ENCODE measurements at places on chromosomes 3 and 15. TPM values are rescaled to one million over a fixed set of nuclear protein-coding genes. Genes with fewer than 3 reads are reported as not detected.

- DNase-seq: no peak
- H3K36me3 ChIP-seq: no peaks in the 10 kb centered on the region
- no peak overlapping the region for H3K4me3 ChIP-seq
- H3K27me3 ChIP-seq: no peaks in the 10 kb centered on the region
Measured at GRCh38 chr3:140188285-140188684, 253.3 kb downstream of the CLSTN2 start.

DNA sequence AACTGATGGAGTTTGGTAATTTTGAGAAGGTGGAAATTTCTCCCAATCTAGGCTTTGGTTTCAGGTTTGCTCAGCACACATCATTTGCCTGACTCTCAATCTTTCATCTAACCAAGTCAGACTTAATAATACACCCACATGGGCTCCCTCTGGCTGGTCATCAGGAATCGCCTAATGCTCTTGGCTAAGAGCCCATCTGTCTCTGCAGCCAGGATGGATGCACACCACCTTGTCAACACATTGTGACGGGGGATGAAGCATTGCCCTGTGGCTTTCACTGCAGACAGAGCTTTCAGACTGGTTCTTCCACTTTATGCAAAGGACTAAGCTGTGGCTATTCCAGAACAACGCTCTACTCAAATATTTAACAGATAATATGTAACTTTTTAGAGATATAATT lies 3.0 kb upstream of the HDGFL3 start:
- no peak for DNase-seq
- H3K4me3 ChIP-seq: no peak overlapping the region
- H3K27me3 ChIP-seq: no peaks in the 10 kb centered on the region
- H3K27ac ChIP-seq: no peak overlapping the region
- H3K36me3 ChIP-seq: no peaks in the 10 kb centered on the region

- H3K27ac ChIP-seq: no peak overlapping the region
- no peak overlapping the region for H3K4me3 ChIP-seq
- H3K4me1 ChIP-seq: no peaks in the 10 kb centered on the region
- H3K36me3 ChIP-seq: no peaks in the 10 kb centered on the region
- no peaks in the 10 kb centered on the region for H3K27me3 ChIP-seq
- DNase-seq: no peak
Measured at GRCh38 chr15:99305761-99306505, 54.7 kb downstream of the LRRC28 start.

DNA sequence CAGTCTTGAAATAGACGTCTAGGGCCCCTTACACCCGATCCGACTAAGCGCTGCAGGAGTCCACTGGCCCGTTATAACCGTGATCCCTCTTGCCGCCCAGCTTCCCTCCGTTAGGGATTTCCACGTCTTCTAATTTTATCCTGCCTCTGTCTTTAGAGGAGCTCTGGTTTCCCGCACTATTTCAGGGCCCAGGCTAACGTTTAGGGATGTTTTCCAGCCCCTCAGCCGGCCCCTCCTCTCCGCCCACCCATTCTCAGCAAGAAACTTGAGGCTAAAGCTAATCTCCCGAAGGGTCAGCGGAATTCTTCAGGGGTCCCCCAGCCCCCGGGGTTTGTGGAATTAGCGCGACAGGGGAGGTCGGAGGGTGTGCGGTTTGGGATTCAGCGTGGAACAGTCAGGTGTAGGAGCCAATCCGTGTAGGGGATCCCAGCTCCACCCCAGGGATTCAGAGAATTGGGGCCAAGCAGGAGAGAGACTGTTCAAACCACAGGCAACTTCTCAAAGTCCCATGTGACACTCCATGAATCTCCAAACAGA lies 1.6 kb downstream of the PTX3 start:
- H3K4me1 ChIP-seq: peaks cover 6% of the 10 kb centered on the region
- peak overlapping the region; percentile 73 for H3K4me3 ChIP-seq
- H3K27me3 ChIP-seq: peaks cover 18% of the 10 kb centered on the region
- no peak overlapping the region for H3K27ac ChIP-seq
- H3K36me3 ChIP-seq: no peaks in the 10 kb centered on the region
- DNase-seq: no peak

- no peaks in the 10 kb centered on the region for H3K36me3 ChIP-seq
- H3K4me3 ChIP-seq: no peak overlapping the region
- no peaks in the 10 kb centered on the region for H3K27me3 ChIP-seq
- H3K4me1 ChIP-seq: no peaks in the 10 kb centered on the region
- DNase-seq: no peak
Measured at GRCh38 chr3:167151636-167152035, 228.5 kb downstream of the ZBBX start.

The SLC15A2 gene
- 0.41 TPM for total RNA-seq

The EFHB gene
- 0.46 TPM for total RNA-seq

The FOXB1 gene
- 0.64 TPM for total RNA-seq

The HYKK gene
- total RNA-seq: 19.8 TPM

Data from Panc1 (cell line).